HS-5 (cell line): ENCODE measurements at places on chromosomes 7 and 10.

DNA sequence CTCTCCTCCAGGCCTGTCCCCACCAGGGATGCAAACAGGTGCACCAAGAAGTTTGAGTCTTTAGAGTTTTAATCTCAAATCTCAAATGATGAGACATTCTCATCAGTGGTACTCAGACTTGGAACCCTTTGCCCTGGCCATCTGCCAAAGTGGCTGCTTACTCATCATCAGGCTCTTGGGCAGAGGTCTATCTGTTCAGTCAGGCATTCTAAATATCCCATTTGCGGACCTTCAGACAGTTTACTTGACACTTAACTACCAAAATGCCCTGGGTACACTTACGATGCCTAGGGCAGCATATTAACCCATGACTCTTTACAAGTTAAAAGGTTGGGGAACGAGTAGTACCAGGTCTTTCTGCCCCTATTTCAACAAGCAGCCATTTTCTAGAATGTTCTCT is 61.2 kb upstream of the YAE1 start:
- DNase-seq, result peak; percentile 72

GRCh38 chr10:5581670-5582566 is 57.2 kb downstream of the CALML3 start:
- no peak for DNase-seq

GRCh38 chr7:116554436-116554835 is 29.6 kb downstream of the CAV1 start:
- no peak for DNase-seq

DNA sequence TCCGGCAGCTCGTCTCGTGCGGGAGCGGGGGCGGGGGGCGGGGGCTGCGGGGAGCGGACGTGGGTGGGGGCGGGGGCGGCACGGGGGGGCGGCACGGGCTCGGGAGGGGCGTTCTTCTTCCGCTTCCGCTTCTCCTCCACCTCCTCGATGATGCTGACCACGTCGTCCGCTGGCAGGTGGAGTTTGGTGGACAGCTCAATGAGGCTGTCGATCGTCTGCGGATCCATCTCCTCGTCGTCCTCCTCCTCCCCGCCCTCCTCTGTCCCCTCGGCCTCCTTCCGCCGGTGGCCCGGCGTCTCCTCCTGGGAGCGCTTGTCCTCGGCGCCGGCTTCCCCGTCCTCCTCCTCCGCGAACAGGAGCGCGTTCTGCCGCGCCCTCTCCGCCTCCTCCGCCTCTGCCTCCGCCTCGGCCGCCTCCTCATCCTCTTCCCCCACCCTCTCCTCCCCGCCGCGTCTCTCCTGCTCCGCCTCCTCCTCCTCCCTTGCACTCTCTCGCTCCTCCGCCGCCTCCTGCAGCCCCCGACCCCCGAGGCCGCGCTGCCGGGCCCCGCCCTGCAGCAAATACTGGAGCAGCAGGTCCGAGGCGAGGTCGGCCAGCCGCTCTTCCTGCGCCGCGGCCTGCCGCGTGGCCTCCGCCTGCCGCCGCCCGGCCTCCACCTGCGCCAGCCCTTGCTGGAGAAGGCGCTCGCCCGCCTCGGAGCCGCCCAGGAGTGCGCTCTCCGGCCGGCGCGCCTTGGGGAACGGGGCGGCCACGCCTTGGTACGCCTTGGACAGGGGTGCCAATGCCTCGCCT is 1.9 kb downstream of the VGF start:
- no peak for DNase-seq

GRCh38 chr7:43553999-43554398 is 28.9 kb upstream of the STK17A start:
- DNase-seq, result no peak

DNA sequence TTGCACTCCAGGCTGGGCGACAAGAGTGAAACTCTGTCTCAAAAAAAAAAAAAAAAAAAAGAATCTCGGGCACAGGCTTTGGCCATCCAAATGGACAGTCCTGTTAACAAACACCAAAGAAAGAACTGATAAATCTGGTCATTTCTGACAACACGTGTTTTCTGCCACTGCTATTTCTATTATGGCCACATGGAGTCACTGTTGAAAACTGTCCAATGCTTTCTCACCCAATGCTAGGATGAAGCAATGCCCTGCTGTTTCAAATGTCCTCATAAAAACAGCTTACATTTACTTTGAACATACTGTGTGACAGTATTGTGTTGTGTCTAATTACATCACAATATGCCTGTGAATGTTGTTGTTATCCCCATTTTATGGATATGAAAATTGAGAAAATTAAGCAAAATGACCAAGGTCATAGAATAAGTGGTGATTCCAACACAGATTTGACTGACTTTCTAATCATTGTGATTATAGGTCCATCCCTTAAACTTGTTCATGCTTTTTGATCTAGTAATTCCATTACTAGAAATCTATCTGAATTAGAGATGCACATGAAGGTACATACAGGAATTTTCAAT is 19.9 kb upstream of the MAP3K8 start:
- no peak for DNase-seq

DNA sequence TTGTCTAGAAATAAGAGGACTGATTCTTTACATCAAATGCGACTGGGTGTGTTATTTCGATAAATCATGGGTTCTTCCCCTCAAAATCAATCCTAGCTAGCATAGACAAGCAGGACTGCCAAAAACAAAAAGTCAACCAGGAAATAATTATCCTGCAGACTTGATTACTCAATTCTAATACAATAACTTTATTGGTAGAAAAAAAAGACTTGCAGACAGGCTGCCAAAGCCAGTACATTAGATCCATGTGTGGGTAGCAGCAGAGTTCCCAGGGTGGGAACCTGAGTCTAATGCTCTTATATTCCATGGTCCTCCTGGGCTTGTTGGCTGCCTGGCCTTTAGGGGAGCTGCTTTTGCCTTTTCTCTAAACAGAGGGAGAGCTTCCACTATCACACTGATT is 7.8 kb downstream of the AFAP1L2 start:
- no peak for DNase-seq

DNA sequence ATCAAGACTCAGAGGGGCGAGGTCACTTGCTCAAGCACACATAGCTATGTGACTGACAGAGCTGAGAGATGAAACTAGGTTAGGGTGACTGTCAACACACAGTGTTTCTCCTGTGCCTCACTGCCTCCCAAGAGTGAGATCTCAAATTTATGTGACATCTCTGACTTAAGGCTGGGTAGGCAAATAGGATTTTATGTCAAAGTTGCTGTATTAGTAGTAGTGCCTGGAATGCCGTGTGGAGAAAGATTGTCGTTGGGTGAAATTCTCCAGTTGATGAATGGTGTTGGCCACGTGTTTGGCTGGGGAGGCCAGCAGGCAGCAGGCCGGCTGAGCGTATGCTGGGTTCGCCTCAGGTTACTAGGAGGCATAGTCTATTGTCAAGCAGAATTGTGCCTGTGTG is 148.3 kb upstream of the BMPER start:
- no peak for DNase-seq

GRCh38 chr10:78042058-78042751 is 8.5 kb downstream of the RPS24 start:
- DNase-seq, result no peak

GRCh38 chr10:11335167-11335652 is 276.2 kb downstream of the USP6NL start:
- DNase-seq, result no peak

GRCh38 chr10:60314069-60314940 is 75.4 kb downstream of the ANK3 start:
- DNase-seq, result peak; percentile 49
